ENCODE measurements at places on chromosomes 7 and 10. TPM values are rescaled to one million over a fixed set of nuclear protein-coding genes. Genes with fewer than 3 reads are reported as not detected.

DNA sequence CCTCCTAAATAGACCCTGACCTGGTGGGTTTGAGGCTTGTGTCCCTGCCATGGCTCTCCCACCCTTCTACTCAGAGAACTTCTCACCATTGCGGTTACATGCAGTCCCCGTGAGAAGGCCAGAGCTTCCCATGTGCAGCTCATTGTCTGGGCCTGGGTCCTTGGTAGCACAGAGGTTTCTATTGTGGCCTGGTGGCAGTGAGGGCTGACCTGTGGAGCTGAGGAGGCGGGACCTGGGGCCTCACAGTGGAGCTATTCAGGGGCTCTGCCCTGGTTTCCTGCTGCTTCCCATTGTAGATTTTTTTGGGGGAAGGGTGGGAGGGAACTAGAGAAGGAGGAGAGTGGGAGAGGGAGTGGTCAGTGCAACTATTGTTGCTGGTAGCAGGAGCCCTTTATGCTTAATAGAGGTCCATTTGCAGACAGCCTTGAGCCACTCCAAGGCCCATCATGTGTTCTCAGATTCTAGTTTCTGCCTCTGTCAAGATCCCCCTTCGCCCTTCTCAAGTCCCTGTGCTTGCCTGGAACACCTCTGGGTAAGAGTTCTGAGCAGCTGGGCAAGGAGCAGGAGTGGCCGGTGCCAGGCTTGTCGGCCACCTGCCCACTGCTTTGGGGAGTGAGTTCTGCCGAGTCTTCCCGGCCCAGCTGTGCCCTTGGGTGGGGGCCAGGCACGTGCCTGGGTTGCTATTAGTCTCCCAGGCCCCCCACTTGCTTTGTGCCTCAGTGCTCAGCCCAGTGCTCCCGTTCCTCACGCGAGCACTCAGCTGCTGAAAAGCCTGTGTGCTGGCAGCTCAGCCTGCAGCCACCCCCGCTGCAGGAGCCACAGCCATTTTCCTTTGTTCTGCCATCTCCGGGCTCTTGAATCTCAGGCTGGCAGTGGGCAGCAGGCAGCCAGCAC lies 10.7 kb downstream of the TSPAN14 start:
- H3K4me3 ChIP-seq: peak overlapping the region; percentile 70
- H3K27me3 ChIP-seq: no peaks in the 10 kb centered on the region
- peak; percentile 71 for DNase-seq
- no peaks in the 10 kb centered on the region for H3K36me3 ChIP-seq
- H3K4me1 ChIP-seq: peaks cover 97% of the 10 kb centered on the region
- peak overlapping the region; percentile 99 for H3K27ac ChIP-seq

DNA sequence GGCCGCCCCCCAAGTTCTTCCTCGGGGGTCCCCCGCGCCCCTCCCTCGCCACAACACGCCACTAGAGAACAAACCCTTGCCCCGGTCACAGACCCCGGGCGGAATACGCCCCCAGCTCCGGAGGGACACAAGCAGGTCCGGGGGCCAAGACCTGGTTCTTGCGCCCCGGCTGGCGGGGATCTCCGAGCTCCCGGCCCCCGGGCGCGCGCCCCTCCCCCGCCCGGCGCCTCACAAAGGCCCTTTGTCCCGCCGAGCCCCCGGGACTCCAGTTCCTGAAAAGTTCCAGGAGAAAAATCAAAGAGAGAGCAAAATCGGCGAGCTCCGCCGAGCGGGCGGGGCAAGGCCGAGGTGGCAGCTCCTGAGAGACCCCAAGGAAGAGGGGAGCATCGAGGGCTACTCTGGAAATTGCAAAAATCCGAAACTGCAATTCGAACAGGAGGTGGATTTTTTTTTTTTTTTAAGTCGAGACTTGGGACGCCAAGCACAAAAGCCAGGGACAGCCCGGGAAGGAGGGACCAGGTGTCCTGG lies 4.0 kb downstream of the TNRC18 start:
- peaks cover 17% of the 10 kb centered on the region for H3K27me3 ChIP-seq
- H3K4me1 ChIP-seq: peaks cover 34% of the 10 kb centered on the region
- DNase-seq: peak; percentile 54
- peak overlapping the region; percentile 99 for H3K4me3 ChIP-seq
- H3K36me3 ChIP-seq: peaks cover 5% of the 10 kb centered on the region

GRCh38 chr10:71598621-71599055 lies 120.9 kb downstream of the C10orf105 start:
- no peak overlapping the region for H3K27ac ChIP-seq
- H3K27me3 ChIP-seq: no peaks in the 10 kb centered on the region
- no peak overlapping the region for H3K4me3 ChIP-seq
- no peak for DNase-seq
- H3K36me3 ChIP-seq: no peaks in the 10 kb centered on the region
- peaks cover 13% of the 10 kb centered on the region for H3K4me1 ChIP-seq

- peak within 1 kb of the TSS; percentile 89 for H3K4me3 ChIP-seq
- H3K27me3 ChIP-seq: peaks cover 50% of the 10 kb centered on the region
- peak; percentile 44 for DNase-seq
- H3K4me1 ChIP-seq: peaks cover 43% of the 10 kb centered on the region
Observed at GRCh38 chr10:73910764-73911552, at the start of gene PLAU. PLAU (plus strand) TSS chr10:73911132; CDS start chr10:73911556, 424 bp downstream.

GRCh38 chr7:84368122-84368521 lies 173.5 kb upstream of the SEMA3A start:
- peaks cover 17% of the 10 kb centered on the region for H3K4me1 ChIP-seq
- H3K27ac ChIP-seq: no peak overlapping the region
- no peaks in the 10 kb centered on the region for H3K27me3 ChIP-seq

- H3K27me3 ChIP-seq: peaks cover 71% of the 10 kb centered on the region
- peaks cover 4% of the 10 kb centered on the region for H3K36me3 ChIP-seq
- no peak for DNase-seq
- no peak overlapping the region for H3K27ac ChIP-seq
Observed at GRCh38 chr10:121514141-121514865, 83.9 kb downstream of the FGFR2 start.

- DNase-seq: no peak
- H3K4me1 ChIP-seq: peaks cover 27% of the 10 kb centered on the region
- no peaks in the 10 kb centered on the region for H3K27me3 ChIP-seq
- H3K36me3 ChIP-seq: no peaks in the 10 kb centered on the region
- H3K27ac ChIP-seq: no peak overlapping the region
Observed at GRCh38 chr7:132232406-132232805, 343.9 kb downstream of the PLXNA4 start.

DNA sequence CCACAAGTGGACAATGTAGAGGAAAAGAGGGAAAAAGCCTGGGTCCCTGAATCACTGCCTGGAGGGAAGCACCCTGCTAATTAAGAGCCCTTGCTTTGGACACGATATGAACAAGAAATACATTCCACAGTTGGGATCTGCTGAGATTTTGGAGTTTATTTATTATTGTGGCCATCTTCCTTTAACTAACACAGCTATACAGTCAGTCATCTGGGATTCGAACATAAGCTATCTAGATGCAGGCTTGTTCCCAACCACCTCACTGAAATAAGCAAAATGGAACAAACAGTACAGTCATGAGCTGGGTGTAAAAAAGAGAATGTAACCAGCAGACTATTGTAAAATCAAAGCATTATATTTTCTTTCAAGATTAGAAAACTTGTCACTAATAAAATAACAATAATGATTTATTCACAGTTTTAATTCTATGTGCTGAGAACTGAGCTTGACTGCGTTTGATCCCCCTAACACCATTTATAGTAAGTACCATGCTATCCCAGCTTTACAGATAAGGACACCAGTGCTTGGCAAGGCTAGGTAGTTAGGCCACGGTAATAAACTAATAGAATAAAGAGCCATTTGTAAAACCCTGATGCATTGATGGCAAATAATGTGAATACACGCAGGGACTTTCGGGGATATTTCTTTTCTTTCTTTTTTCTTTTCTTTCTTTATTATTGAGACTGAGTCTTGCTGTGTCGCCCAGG lies 223.8 kb upstream of the KLF6 start:
- H3K27me3 ChIP-seq: no peaks in the 10 kb centered on the region
- no peaks in the 10 kb centered on the region for H3K36me3 ChIP-seq
- H3K4me1 ChIP-seq: peaks cover 13% of the 10 kb centered on the region

GRCh38 chr10:42574336-42574735 lies 64.0 kb downstream of the ZNF33B start:
- H3K4me1 ChIP-seq: no peaks in the 10 kb centered on the region
- H3K4me3 ChIP-seq: no peak overlapping the region
- H3K27ac ChIP-seq: no peak overlapping the region
- H3K36me3 ChIP-seq: peaks cover 5% of the 10 kb centered on the region
- no peaks in the 10 kb centered on the region for H3K27me3 ChIP-seq

- DNase-seq: no peak
- no peaks in the 10 kb centered on the region for H3K27me3 ChIP-seq
- no peak overlapping the region for H3K27ac ChIP-seq
- peaks cover 21% of the 10 kb centered on the region for H3K4me1 ChIP-seq
- H3K36me3 ChIP-seq: no peaks in the 10 kb centered on the region
Observed at GRCh38 chr7:82593780-82594179, 150.2 kb upstream of the CACNA2D1 start.

DNA sequence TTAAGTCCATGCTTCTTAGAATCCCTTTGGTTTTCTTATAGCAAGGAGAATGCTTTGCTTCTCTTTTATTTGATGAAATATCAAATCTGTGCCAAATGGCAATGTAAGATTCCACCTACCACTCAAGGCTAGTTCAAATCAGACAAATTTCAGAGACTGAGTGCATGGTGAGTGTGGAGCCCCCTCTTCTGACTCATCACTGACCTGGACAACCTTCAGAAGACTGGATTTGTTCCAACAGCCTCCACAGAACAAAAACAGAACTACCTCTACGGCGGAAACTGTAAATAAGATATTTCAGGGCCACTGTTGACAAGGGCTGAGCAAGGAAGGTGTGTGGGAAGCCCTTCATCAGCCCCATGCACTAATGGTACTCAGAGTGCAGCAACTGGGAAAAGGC lies 21.1 kb downstream of the NCAPG2 start:
- no peak overlapping the region for H3K27ac ChIP-seq
- DNase-seq: no peak
- no peak overlapping the region for H3K4me3 ChIP-seq
- peaks cover 3% of the 10 kb centered on the region for H3K4me1 ChIP-seq

DNA sequence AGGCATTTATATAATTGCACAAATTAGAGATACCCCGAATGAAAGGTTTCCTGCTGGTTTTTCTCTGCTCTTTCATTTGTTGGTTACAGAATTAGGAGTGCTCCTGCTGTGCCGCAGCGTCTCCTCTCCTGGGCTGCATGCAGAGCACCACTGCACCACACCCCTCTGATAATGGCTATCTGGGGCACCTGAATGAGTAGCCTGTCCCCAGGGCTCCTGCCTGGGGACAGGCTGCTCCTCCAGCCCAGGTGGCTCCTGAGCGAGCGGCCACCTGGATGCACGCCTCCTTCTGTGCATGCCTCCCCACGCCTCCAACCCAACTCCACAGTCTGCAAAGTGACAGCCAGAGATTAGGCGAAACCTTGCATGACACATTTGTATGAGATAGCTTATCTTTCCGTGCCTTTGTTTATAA lies 242.6 kb upstream of the FZD8 start:
- no peak overlapping the region for H3K4me3 ChIP-seq
- no peak for DNase-seq
- H3K36me3 ChIP-seq: no peaks in the 10 kb centered on the region
- peaks cover 2% of the 10 kb centered on the region for H3K27me3 ChIP-seq
- peaks cover 9% of the 10 kb centered on the region for H3K4me1 ChIP-seq
- H3K27ac ChIP-seq: no peak overlapping the region

GRCh38 chr7:6430974-6431373 lies 16.8 kb downstream of the DAGLB start:
- no peak overlapping the region for H3K27ac ChIP-seq
- H3K36me3 ChIP-seq: peaks cover 6% of the 10 kb centered on the region
- DNase-seq: no peak
- H3K4me3 ChIP-seq: no peak overlapping the region
- no peaks in the 10 kb centered on the region for H3K27me3 ChIP-seq

GRCh38 chr10:47029181-47030009 lies 118.2 kb downstream of the PTPN20 start:
- no peak overlapping the region for H3K4me3 ChIP-seq
- H3K4me1 ChIP-seq: peaks cover 4% of the 10 kb centered on the region
- H3K27ac ChIP-seq: no peak overlapping the region
- no peak for DNase-seq
- H3K36me3 ChIP-seq: no peaks in the 10 kb centered on the region

DNA sequence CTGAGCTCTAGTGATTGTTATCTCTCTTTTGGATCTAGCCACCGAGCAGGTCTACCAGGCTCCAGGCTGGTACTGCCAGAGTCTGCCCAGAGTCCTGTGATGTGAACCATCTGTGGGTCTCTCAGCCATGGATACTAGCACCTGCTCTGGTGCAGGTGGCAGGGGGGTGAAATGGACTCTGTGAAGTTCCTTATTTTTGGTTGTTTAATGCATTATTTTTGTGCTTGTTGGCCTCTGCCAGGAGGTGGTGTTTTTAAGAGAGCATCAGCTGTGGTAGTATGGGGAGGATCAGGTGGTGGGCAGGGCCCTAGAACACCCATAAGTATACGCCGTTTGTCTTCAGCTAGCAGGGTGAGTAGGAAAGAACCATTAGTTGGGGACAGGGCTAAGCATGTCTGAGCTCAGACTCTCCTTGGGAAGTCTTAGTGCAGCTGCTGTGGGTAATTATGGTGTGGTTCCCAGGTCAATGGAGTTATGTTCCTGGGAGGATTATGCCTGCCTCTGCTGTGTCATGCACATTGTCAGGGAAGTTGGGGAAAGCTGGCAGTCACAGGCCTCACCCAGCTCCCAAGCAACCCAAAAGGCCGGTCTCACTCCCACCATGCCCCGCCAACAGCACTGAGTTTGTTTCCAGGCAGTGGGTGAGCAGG lies 81.8 kb downstream of the NPSR1 start:
- no peaks in the 10 kb centered on the region for H3K27me3 ChIP-seq
- H3K4me1 ChIP-seq: no peaks in the 10 kb centered on the region
- H3K4me3 ChIP-seq: no peak overlapping the region
- no peaks in the 10 kb centered on the region for H3K36me3 ChIP-seq

GRCh38 chr10:20289070-20289828 lies 473.0 kb downstream of the PLXDC2 start:
- peaks cover 10% of the 10 kb centered on the region for H3K4me1 ChIP-seq
- H3K4me3 ChIP-seq: no peak overlapping the region
- no peaks in the 10 kb centered on the region for H3K36me3 ChIP-seq

GRCh38 chr10:122181876-122182275 lies 89.2 kb upstream of the BTBD16 start:
- H3K27ac ChIP-seq: no peak overlapping the region
- H3K36me3 ChIP-seq: no peaks in the 10 kb centered on the region
- H3K4me1 ChIP-seq: peaks cover 51% of the 10 kb centered on the region
- H3K4me3 ChIP-seq: no peak overlapping the region
- no peak for DNase-seq

- H3K4me1 ChIP-seq: no peaks in the 10 kb centered on the region
- H3K27ac ChIP-seq: no peak overlapping the region
- DNase-seq: no peak
- no peak overlapping the region for H3K4me3 ChIP-seq
Observed at GRCh38 chr7:150854066-150855000, 2.0 kb downstream of the AOC1 start.

C10orf53 gene
- not detected for total RNA-seq

GARS1 gene
- total RNA-seq: 151 TPM

SLC16A9 gene
- 23.1 TPM for total RNA-seq

PDAP1 gene
- total RNA-seq: 146 TPM

MBLAC1 gene
- total RNA-seq: 2.1 TPM

MKI67 gene
- total RNA-seq: 140 TPM

PPP1R17 gene
- total RNA-seq: 1.2 TPM
